NCI-H2107 (cell line): ENCODE measurements at places on chromosomes 6 and 20.

GRCh38 chr6:15476631-15477380 lies 186.0 kb downstream of the DTNBP1 start:
- DNase-seq = no peak

DNA sequence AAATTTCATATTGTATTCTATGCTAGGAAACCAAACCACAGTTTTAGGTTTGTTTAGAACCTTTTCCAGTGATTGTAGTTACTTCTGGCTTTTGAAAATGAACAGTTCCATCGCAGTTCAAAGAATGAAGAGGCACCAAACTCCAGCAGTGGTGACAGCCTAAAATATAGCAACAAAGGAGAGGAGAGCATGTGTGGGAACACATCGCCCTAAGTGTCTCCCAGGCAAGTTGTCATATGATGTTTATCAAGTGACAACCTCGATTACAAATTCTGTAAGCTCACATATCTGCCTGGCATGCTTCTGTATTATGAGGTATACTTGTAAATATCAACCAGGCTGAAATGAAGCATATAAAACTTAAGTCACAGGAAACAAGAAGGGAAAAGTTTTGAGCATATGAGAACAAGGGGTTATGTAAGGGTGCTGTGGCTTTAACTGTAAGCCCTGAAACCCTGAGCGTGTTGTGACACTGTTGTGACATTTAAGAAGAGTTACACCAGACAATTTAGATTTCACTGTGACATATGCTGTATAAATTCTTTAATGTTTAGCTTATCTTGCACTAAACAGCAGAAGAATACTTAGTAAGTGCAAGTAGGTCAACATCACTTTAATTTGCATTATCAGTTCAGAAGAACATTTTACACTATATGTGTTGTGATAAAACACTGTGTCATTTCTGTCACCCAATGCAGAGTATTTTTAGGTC lies 29.1 kb upstream of the FBXL4 start:
- no peak for DNase-seq

DNA sequence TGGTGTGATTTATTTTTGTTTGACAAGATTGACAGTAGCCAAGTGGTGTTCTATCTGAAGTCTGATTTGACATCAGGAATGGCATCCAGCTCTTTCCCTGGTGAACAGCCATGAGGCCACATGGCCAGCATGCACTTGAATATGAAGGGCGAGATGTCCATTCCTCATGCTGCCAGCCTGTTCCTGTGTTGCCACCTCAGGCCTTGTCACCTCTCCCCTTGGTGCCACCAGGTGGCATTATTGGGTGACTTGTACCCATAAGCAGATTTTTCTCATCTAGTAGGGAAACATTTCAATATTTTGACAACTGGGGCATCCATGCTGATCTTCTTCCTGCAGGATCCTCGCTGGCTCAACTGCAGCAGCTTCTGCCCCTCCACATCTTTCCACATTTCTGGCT lies 199.1 kb downstream of the ERMARD start:
- DNase-seq = no peak

DNA sequence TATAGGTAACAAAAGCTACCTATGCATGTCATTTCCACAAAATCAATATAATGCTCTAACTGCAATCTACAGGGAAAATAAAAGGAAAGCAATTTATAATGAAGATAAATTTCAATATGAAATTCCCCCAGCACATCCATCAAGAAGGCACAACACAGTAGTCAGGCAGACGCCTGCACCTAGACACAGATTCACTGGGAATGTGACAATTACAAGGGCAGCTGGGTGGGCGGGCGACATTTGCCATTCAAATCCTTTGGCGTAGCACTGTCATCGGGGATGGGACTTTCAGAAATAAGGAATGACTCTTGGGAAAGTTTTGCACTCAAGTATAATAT lies 60.4 kb downstream of the SULF2 start:
- DNase-seq = no peak

GRCh38 chr6:9172096-9172495 lies 736.8 kb upstream of the SLC35B3 start:
- no peak for DNase-seq

DNA sequence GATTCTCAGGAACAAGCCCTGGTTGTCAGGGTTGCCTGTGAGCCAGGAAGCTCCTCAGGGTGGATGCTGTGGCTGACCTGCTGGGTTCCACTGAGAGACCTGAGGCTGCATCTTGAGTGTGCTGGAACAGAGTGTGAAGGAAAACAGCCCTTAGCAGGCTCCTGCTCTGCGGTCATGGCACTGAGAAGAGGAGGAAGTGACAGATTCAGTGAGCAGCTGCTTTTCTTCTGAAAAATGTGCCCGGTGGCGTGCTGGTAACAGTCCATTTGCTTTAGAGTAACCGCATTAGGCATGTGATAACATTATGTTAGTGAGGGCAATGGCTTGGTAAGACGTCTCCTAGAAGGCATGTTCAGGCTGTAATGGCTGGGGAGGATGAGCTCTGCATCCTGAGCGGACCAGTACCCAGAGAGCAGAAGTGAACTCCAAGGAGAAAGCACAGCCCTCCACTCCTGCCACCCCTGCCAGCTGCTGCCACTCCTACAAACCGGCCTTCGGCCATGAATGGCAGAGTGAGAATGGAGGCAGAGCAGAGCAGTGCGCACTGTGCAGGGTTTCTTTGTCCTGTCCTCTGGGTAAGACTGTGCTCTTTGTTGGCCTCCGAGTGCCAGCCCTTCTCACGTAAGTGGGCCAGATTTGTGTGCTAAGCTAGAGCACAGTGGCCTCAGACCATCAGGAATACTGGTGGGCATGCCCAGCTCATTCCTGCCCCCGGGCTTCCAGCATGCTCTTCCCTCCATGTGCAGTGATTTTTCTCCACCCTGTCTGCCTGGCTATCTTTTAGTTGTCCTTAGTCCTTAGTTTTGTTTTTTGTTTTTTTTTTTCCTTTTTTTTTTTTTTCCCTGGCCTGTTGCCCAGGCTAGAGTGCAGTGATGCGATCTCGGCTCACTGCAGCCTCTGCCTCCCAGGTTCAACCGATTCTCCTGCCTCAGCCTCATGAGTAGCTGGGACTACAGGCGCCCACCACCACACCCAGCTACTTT lies 98.1 kb upstream of the VSTM2L start:
- DNase-seq = no peak

- no peak for DNase-seq
Observed at GRCh38 chr20:47003223-47003622, 108.6 kb downstream of the EYA2 start.

- no peak for DNase-seq
Observed at GRCh38 chr20:35180266-35180665, 8.4 kb downstream of the PROCR start.

- no peak for DNase-seq
Observed at GRCh38 chr6:37125774-37126492, 44.0 kb upstream of the PIM1 start.
